ENCODE measurements at places on chromosomes 11 and 22.

DNA sequence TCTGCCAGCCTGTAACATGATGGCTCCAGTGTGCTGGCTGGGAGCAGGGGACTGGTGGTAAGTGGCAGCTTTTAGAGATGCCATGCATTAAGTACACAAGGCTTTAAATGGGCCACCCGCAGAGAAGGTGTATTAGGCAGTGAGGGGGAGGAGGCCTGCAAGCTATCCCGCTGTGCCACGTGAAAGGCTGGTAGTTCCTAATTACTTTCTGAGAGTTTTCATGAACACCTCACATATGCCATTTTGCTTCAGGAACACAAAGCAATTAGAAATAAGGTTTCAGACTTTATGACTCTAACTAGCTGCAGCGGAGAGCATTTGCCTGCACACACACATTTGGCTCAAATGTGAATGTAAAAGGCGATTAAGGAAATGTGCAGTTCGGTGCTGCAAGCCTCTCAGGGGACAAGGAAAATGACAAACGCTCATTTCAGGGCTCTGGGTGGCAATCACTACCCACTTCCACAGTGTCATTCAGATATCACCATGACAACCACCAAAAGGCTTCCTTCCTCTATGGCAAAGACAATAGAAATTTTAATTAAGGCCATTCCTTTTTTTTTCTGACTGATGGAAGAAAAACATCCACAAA is 116.6 kb downstream of the PLEKHA7 start:
- DNase-seq: no peak

- no peak for DNase-seq
Observed at GRCh38 chr11:94423507-94423906, 22.3 kb upstream of the GPR83 start.

GRCh38 chr22:34475886-34476285 is 555.6 kb upstream of the LARGE1 start:
- no peak for DNase-seq

DNA sequence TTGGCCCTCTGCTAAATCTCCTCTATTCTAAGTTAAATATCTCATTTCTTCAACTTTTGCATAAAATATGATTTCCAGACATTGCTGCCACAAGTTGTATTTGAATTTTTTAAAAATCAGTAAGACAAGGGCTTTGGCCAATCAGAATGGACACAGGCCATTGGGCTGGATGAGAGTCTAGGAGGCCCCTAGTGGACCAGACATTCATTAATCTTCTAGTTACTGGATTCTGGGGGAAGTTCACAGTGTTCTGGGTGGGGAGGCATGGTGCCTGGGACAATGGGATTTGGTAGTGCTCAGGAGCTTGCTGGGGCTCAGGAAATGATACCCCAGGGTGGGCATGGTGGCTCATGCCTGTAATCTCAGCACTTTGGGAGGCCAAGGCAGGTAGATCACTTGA is 12.4 kb upstream of the SORL1 start:
- no peak for DNase-seq

DNA sequence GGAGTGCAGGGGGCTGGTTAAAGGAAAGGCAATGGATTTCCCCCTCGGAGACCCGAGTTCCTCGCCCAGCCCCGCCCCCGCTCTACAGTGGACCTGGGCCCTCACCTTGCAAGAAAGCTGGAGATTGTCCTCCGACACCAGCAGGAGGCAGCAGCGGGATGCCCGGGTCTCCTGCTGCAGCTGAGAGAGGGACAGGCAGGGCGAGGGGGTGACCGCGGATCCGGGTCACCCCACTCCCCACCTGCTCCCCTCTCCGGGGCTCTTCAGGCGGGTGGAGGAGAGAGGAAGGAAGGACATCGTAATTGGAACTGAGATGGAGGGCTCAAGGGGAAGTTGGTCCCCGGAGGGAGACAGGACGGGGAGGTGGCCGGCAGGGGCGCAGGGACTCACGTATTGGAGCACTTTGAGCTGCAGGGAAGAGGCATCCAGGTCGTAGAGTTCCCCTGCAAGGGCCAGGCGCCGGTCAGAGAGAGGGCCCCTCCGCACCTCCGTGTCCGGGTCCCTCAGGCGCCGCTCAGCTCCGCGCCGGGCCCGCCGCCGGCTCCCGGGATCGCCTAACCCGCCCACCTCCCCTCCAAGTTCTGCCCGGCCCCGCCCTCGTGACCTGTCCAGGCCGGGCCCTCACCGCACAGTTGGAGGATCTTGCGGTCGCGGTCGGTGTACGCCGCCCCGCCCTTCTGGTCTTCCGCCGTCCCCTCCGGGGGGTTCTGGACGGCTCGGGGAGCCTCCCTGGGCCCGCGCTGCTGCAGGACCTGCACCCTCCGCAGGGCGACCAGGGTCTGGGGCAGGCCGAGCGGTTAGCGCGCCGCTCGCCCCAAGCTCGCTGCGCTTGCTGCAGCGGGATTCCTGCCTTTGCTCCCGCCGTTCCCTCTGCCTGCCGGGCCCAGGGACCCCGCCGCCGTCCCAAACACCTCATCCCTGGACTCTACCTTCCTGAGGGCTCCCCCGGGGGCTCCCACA is 84.1 kb downstream of the PDE2A start:
- no peak for DNase-seq
